GM12864 (cell line): ENCODE measurements at places on chromosomes 6 and 20.
A peak's percentile ranks its signal among the peaks of the same experiment; 100 is the strongest.

GRCh38 chr6:130020073-130020906 is 1.9 kb downstream of the L3MBTL3 start:
- no peak for DNase-seq

GRCh38 chr20:63908008-63908682 is 13.2 kb downstream of the DNAJC5 start:
- DNase-seq, result no peak

- no peak for DNase-seq
Observed at GRCh38 chr6:74979065-74979766, 226.6 kb downstream of the COL12A1 start.

- no peak for DNase-seq
Observed at GRCh38 chr20:7858734-7859250, 81.5 kb downstream of the HAO1 start.

- DNase-seq, result peak; percentile 57
Observed at GRCh38 chr20:54633374-54634355, 158.3 kb downstream of the DOK5 start.

DNA sequence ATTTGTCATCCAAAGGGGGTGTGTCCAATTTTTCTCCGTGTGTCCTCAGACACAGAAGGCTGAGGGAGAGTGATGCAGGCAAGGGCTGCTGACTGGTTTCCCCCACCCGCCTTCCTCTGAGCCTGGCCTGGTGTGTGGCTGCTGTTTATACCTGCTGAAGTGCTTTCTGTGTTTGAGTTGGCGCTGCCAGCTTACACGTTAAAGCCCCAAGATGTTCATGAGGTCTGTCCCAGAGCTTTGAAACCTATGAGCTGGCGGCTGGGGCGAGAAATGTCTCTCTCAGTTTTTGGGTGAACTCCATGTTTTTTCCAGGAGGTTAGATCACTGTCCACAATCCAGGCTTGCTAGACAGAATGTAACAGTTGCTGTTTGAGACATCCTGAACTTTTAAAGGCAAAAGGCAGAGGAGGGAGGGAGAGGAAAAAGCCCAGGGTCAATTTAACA is 69.0 kb upstream of the CCN2 start:
- no peak for DNase-seq

DNA sequence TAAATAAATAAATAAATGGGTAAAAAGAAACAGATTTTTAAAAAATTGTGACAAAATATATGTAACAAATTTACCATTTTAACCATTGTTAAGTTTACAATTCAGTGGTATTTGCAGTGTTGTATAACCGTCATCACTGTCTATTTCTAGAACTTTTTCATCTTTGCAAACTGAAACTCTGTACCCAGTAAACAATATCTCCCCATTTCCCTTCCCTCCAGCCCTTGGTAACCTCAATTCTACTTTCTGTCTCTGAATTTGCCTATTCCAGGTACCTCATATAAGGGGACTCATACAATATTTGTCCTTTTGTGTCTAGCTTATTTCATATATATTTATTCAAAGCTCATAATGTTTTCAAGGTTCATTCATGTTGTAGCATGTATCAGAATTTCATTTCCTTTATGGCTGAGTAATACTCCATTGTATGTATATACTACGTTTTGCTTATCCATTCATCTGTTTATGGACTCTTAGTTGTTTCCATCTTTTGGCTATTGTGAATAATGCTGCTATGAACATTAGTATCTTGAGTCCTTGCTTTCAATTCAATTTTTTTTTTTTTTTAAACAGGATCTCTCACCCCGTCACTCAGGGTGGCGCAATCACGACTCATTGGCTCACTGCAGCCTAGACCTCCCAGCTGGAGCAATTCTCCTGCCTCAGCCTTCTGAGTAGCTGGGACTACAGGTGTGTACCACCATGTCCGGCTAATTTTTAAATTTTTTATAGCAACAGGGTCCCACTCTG is 8.9 kb downstream of the MANBAL start:
- no peak for DNase-seq

- DNase-seq, result no peak
Observed at GRCh38 chr6:146876271-146877151, 277.7 kb downstream of the ADGB start.

GRCh38 chr6:35071347-35071994 is 69.7 kb downstream of the TCP11 start:
- DNase-seq, result no peak

DNA sequence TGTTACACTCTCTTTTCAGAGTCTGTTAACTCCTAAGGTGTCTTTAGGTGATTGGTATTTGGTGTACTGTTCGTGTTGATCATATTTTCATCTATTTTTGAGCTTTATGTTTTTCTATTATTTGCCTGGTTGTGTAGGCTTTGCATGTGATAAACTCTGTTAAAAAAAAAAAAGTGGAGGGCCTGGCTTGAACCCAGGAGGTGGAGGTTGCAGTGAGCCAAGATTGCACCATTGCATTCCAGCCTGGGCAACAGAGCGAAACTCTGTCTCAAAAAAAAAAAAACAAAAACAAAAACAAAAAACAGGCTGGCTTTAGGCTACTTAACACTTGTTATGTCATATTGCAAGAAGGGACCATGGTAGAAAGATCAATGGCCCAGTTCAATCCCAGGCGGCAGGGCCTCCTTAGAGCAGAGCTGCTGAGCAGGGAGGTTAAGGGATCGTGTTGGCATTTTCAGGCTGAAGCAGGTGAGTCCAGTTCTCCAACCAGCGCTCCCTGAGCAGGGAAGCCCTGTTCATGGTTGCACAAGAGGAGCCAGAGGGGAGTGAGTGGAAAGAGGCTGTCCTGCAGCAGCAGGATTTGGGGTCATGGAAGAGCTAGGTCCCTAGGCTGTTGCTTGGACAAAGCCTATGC is 8.5 kb downstream of the PYGB start:
- no peak for DNase-seq

DNA sequence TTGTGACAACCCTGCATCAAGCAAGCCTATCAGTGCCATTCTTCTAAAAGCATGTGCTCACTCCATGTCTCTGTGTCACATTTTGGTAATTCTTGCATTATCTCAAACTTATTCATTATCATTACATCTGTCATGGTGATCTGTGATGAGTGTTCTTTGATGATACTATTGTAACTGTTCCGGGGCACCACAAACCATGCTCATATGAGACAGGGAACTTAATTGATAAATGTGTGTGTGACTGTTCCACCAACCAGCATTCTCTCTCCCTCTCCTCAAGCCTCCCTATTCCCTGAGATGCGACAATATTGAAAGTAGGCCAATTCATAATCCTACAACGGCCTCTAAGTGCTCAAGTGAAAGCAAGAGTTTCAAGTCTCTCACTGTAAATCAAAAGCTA is 4.0 kb downstream of the HUS1B start:
- DNase-seq, result no peak

GRCh38 chr20:24444526-24445190 is 24.8 kb upstream of the SYNDIG1 start:
- DNase-seq, result no peak

GRCh38 chr6:29641430-29642148 is 8.6 kb upstream of the GABBR1 start:
- DNase-seq, result no peak

DNA sequence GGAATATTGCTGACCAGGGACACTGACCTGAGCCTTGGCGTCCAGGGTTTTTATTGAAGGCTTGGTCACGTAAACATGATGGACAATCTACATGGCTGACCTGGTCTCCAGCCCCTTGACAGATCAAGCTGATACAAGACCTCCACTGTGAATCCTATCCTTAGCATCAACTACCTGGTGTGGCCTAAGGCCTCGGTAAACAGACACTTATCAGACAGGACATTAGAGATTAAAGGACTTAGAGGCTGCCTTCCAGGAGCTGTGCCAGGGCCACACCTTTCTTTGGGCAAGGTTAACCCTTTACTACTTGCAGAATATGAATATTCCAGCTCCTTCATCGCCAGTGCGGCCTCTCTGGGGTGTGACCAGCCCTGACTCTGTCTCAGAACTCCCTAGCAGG is 104.9 kb upstream of the FOXA2 start:
- no peak for DNase-seq

DNA sequence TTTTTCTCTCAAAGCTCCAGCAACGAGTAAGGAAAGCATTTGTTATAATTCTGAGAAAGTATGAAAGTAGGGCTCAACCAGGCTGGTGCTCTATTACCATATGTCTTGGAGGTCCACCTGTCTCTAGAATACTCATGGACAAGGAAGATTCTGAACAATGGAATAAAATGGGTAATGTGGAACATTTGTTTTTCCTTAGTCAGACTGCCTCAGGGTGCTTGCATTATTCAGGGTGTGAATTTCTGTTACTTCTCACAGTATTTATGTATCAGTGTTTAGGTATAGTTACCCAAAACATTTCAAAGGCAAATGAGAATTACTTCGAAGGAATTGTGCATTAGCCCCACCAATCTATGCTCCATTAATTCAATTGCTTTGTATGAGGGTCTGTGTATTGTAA is 586.2 kb upstream of the CITED2 start:
- no peak for DNase-seq

DNA sequence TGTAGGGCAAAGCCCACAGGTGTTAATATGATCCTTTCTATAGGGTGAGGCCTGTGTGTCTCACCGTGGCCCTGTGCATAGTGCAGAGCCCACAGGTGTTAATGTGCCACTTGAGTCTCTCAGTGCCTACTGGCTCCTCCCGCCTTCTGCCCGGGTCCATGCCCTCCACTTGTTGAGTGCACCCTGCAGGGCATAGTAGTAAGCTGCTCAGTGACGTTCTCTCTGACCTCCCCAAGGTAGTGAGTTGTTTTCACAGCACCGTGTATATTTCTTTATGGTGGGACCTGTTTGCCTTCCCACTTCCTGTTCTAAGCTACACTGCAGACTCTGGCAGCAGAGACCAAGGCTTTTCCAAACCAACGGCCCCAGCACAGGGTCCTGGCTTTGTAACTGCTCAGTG is 64.5 kb upstream of the SLC22A1 start:
- no peak for DNase-seq

DNA sequence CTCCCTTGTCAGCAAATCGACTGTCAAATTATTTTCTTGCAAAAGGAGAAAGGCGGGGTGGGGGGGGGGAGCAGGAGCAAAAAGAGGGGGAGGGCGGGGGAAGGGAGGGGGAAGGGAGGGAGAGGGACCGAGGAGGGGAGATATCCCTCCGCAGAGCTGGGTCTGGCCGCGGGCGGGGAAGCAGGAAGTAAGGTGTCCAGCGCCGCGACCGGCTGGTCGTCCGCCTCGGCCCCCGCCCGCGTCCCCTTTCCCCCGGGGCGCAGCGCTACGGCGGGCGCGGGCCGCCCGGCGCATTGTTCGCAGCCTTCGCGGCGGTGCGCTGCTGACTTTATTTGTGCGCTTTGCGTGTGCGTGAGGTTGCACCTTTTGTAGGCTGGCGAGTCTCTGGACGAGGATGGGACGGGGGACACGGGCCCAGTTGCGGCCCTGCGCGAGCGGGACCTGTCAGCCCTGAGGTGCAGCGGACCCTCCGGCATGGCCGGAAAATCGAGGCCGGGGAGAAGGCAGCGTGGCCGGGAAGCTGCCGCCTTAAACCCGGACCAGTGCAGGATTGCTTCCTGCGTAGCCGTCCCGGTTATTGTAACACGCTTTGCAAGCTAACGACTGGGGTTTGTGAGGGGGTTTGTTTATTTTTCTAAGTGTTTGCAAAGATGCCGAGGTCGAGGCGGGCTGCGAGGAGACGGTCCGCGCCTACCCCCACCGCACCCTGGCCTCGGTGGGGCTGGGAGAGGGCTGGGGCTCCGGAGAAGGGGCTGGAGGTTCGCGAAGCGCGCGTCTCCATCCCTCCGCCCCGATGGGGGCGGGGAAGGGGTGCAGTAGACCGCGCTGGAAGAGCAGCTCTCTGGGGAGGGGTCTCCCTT is 675 bp upstream of the TRERF1 start:
- no peak for DNase-seq

- DNase-seq, result no peak
Observed at GRCh38 chr6:166924531-166924930, 31.8 kb downstream of the RNASET2 start.
